A549 treated with CORT108297 at 1 μM for 4 hours (cell line): ENCODE measurements at places on chromosomes 13 and 19. TPM values are rescaled to one million over a fixed set of nuclear protein-coding genes. Genes with fewer than 3 reads are reported as not detected.

FCER2 gene
- total RNA-seq, result not detected in 5 replicates

PNKP gene
- 40.8 to 62.1 TPM (median 54.2 TPM) in 5 replicates for total RNA-seq

NHLRC3 gene
- total RNA-seq, result 4.7 to 6.0 TPM (median 5.6 TPM) in 5 replicates

CELF5 gene
- 0.35 to 0.92 TPM (median 0.47 TPM) in 5 replicates for total RNA-seq

TMEM272 gene
- not detected in 5 replicates for total RNA-seq
